ENCODE measurements at places on chromosomes 1 and 21.

GRCh38 chr1:233480198-233480597 is 133.7 kb upstream of the KCNK1 start:
- no peak for DNase-seq

- peak; percentile 41 for DNase-seq
Measured at GRCh38 chr1:97252076-97252475, 530.5 kb downstream of the PTBP2 start.

- DNase-seq: no peak
Measured at GRCh38 chr1:21284206-21285054, 5.8 kb downstream of the ECE1 start.

GRCh38 chr1:31772669-31773248 is 8.6 kb upstream of the ADGRB2 start:
- DNase-seq: no peak

GRCh38 chr1:188949701-188950100 is 1528.0 kb downstream of the BRINP3 start:
- no peak for DNase-seq

DNA sequence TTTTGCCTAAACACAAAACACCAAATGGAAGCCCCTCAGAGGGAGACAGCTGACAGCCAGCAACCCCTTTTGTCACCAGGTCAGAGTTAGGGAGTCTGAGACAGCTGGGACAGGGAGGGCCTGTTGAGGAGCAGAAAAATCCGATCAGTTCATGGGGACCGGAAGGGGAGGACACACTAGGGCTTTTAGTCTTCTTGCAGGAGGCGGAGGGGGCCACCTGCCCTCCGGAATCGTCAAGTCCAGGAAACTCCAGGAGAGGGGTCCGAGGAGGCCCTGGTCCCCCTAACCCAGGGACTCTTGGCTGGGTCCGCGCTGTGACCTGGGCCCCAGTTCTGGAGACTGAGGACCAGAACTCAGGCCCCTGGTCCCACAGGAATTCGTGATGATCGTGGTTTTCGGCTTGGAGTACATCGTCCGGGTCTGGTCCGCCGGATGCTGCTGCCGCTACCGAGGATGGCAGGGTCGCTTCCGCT is 34.2 kb downstream of the KCNQ4 start:
- DNase-seq: no peak

GRCh38 chr1:16155537-16156410 is at the start of gene EPHA2:
Gene EPHA2, minus strand, starts transcription at chr1:16156069. Its CDS starts 137 bp downstream, at chr1:16155932.
- DNase-seq: no peak

DNA sequence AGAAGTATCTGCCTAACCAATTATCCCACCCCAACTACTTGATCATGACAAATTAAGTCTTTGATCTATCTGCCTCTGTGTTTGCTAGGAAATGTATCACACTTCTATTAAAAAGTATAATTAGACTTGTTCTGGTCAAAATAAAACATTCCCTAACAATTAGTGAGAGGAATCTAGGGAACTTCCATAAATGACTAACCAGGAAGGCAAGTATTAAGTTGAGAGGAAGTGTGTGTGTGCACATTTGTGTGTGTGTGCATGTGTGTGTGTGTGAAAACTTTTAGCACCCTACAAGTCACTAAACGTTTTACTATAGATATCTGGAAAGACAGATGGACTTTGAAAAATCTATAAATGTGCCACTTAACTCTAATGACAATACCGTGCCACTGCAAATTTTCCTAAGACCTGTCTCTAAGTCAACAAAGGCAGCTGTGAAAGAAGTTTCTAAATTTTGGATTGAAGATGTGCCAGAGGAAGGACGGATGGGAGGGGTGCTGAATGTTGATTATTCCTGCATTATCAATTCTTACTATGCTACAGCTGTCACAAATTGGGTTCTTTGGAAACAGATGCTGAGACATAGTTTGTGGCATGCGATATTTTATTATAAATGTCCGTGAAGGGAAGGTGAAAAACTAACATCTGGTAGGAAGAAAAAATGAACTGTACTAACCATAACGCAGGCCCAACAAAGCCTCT is 567.1 kb downstream of the PTPRC start:
- DNase-seq: peak; percentile 47

GRCh38 chr1:219582865-219583264 is 30.0 kb downstream of the ZC3H11B start:
- no peak for DNase-seq

DNA sequence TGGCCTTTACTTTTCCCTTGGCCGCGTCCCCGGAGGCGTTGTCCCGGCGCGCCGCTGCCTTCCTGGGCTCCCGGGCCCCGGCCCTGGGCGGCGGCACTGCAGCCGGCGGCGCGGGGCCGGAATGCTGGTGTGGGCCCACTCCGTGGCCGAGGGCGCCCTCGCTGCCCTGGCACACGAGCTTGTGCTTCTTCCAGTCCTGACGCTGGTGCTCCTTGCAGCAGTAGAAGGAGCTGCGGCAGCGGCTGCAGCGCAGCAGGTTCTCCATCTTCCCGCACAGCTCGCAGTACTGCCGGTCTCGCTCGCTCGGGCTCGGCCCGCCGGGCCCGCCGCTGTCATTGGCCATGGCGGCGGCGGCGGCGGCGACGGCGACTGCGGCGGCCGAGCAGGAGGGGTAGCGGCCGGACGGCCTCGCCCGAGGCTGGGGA is 529 bp downstream of the EGLN1 start:
- no peak for DNase-seq

GRCh38 chr1:37471345-37472231 is 2.8 kb upstream of the ZC3H12A start:
- DNase-seq: no peak

DNA sequence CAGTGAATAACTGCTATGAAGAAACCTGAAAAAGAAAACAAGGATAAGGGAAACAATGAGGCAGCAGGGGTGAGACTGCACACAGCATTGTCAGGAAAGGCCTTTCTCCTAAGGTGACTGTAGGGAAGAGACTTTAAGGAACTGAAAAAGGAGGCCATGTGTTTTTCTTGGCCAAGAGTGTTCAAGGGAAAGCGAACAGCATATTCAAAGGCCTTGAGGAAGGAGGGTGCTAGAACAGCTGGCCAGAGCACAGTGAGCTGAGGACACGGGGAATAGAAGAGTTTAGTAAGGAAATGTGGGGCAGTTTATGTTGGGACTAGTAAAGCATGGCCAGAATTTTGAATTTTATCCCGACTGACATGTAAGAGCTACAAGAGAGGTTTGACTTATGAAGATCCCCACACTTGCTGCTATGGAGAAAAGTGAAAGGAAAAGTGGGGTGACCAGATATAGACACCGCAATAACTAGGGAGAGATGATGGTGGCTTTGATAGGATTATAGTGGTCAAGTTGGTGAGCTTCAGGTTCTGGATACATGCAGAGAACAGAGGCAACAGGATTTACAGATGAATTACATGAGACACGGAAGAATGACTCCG is 1.4 kb downstream of the RWDD2B start:
- DNase-seq: no peak

DNA sequence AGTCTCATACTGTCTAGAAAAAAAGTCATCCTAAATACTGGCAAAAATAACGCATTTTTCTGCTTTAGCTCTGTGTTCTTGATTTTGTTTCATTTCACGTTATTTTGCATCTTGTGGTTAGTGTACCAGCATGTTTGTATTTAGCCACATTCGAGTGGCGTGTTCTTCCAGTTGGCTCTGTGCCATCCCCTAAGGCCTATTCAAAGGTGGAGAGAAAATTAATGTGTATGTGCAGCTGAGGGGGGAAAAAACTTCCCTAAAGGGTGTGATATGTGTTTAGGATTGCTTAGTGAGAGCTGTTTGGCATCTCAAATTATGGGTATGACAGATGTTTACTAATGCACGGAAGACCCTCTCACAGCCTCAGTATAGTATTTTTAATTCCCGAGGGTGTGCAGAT is 12.1 kb downstream of the DNAJC16 start:
- no peak for DNase-seq

Data from epithelial cell of proximal tubule (primary cell).